ENCODE measurements at places on chromosomes 16 and 17. TPM values are rescaled to one million over a fixed set of nuclear protein-coding genes. Genes with fewer than 3 reads are reported as not detected.
A peak's percentile ranks its signal among the peaks of the same experiment; 100 is the strongest.

DNA sequence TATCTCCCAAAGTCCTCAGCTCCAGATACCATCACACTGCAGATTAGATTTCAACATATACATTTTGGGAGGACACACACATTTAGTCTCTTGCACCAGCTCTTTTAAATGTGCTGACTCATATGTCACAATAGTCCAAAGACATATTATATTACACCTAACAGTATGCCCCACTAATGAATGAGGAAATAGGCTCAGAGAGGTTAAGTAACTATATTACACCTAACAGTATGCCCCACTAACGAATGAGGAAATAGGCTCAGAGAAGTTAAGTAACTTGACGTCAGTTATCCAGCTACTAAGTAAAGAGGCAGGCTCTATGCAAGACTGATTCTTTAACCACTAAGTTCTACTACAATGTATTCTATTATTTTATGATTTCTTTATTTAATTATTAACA is 9.7 kb downstream of the IRX6 start:
- no peaks in the 10 kb centered on the region for H3K36me3 ChIP-seq
- H3K27ac ChIP-seq = no peak overlapping the region
- H3K4me3 ChIP-seq = no peak overlapping the region
- no peak for DNase-seq

DNA sequence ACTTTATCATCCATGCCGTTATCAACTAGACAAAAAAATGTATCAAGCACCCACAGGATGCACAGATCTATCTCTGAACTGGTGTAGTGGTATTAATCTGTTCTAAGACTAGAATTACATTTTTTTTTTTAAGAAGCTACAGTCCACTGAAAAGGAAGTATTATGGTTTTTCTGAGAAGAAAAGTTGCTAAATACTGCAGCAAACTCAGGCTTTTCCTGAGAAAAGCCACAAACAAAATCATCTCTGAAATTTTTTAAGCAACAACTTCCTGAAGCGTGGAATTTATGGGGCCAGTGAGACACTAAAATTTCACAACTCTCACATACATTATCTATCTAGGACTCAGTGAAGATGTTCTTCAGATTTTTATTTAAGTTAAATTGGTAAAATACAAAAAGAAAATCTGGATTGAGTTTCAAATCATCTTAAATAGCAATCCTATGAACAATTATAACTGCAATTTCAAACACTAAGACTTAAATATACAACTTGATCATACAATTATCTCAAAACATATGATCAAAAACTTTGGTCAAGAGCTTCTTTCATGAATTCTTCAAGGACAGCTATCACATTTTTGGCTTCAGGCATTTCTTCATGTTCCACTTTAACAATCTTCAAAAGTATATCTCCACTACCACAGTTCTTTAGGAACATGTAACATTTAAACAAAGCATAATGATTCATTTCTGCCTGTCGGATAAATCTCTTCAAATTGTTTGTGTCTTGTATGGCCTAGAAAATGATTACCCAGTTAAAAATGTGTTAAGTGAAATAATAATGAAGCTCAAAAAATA is 10.5 kb downstream of the C17orf75 start:
- no peak overlapping the region for H3K27ac ChIP-seq
- DNase-seq = no peak
- H3K36me3 ChIP-seq = peaks cover 13% of the 10 kb centered on the region
- H3K4me1 ChIP-seq = peaks cover 36% of the 10 kb centered on the region
- H3K4me3 ChIP-seq = no peak overlapping the region

DNA sequence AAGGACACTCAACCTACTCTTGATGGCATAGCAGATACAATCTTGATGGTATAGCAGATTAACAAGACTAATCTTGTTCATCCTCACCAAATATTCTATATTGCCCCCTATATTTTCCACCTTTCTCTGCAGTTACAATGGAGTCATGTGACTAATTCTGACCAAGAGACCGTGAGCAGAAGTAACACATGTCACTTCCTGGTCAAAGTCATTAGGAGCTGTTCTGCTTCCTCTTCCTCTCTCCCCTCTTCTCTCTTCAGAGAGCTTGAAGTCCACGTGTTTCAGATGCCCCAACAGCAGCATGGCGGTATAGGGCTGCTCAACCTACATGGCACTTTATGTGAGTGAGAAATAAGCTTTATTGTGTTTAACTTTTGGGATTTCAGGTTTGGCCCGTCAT is 55.3 kb upstream of the ERCC4 start:
- H3K36me3 ChIP-seq = no peaks in the 10 kb centered on the region
- no peak for DNase-seq
- H3K4me3 ChIP-seq = no peak overlapping the region

- no peak overlapping the region for H3K27ac ChIP-seq
- peaks cover 4% of the 10 kb centered on the region for H3K36me3 ChIP-seq
- H3K4me1 ChIP-seq = no peaks in the 10 kb centered on the region
- peaks cover 24% of the 10 kb centered on the region for H3K27me3 ChIP-seq
- no peak overlapping the region for H3K4me3 ChIP-seq
Measured at GRCh38 chr17:34153991-34154390, 101.1 kb upstream of the CCL2 start.

The MSLN gene
- total RNA-seq = 0.50 TPM

- peaks cover 59% of the 10 kb centered on the region for H3K36me3 ChIP-seq
- H3K4me1 ChIP-seq = no peaks in the 10 kb centered on the region
- no peak overlapping the region for H3K4me3 ChIP-seq
Measured at GRCh38 chr17:66791347-66791746, 43.6 kb upstream of the CACNG5 start.

DNA sequence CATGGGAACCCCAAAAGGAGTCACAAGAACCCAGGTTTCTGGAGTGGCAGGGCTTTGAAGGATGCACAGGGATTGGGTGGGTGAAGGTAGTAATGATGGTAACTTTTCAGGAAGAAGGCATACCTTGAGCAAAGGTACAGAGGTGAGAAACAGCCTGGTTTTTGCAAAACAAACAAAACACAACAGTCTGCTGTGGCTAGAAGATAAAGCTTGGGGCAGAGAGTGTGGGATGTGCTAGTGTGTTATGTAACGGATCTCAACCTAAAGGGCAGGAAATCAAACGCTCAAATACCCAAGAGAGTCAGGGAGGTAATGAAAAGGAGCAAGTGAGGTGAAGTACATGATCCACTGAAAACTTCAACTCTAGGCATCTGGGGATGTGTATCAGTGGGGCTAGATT is 4.6 kb downstream of the PTGES3L start:
- H3K27me3 ChIP-seq = no peaks in the 10 kb centered on the region
- no peak for DNase-seq
- no peaks in the 10 kb centered on the region for H3K36me3 ChIP-seq

DNA sequence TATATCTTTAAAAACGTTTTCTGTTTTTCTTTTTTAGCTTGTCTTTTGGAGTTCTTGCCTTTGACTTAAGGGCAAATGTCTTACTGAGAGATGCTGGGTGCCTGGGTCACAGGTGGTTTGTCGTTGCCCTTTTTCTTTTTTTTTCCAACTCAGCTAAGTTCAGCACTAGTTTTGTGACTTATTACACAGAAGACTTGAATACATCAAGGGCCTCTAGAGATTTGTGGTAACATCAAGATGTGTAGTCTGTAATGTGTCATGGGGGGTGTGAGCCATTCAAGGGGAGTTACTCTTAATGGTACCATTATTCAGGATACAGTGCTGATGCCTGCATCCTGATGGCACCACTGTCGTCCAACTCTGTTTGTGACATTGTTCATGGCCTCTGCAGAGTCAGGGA is 95.1 kb downstream of the PRKCA start:
- H3K4me1 ChIP-seq = peaks cover 44% of the 10 kb centered on the region
- H3K27ac ChIP-seq = no peak overlapping the region
- no peak overlapping the region for H3K4me3 ChIP-seq
- H3K27me3 ChIP-seq = no peaks in the 10 kb centered on the region
- no peak for DNase-seq
- peaks cover 30% of the 10 kb centered on the region for H3K36me3 ChIP-seq

- H3K27ac ChIP-seq = no peak overlapping the region
- DNase-seq = no peak
- H3K4me3 ChIP-seq = no peak overlapping the region
- no peaks in the 10 kb centered on the region for H3K4me1 ChIP-seq
Measured at GRCh38 chr16:79542237-79542774, 58.2 kb downstream of the MAF start.

DNA sequence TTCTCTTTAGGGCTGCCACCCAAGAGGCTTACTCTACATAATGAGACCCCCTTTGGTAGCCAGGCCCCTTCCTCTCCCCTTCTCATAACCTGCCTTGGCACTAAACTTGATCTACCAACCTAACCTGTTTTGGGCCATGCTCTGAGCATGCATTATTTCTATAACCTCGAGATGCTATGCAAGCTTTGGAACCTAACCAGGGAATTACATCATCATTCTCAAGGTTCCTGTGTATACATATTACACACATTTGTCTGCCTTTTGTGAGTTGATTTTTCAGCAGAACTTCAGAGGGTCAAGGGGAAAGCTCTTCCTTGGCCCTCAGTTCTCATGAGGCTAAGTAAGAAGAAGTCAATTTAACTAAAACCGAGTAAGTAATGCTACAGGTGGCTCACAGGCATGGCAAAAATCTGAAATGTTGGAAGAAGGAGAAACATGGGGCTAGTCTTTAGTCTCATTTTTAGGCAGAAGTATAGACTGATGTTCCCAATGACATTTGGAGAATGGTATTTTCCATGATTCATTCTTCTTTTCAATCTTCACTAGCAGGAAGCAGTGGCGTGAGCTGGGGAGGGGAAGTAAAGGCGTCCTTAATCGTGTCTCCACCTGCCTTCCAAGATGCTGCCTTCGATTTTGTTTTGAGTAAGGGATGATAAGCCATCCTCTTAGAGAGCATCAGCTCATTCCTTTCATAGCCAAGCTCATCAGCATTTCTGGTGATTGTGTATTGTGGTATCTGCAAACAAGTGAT is 308.4 kb downstream of the ABCC12 start:
- DNase-seq = no peak
- no peak overlapping the region for H3K4me3 ChIP-seq
- H3K36me3 ChIP-seq = no peaks in the 10 kb centered on the region

- H3K27me3 ChIP-seq = peaks cover 28% of the 10 kb centered on the region
- no peak overlapping the region for H3K27ac ChIP-seq
- no peak for DNase-seq
- no peak overlapping the region for H3K4me3 ChIP-seq
- no peaks in the 10 kb centered on the region for H3K36me3 ChIP-seq
Measured at GRCh38 chr17:73376636-73377035, 64.8 kb upstream of the CDC42EP4 start.

GRCh38 chr16:85777583-85778310 is 21.6 kb downstream of the EMC8 start:
- peaks cover 29% of the 10 kb centered on the region for H3K4me1 ChIP-seq
- H3K36me3 ChIP-seq = peaks cover 33% of the 10 kb centered on the region
- H3K27ac ChIP-seq = peak overlapping the region; percentile 70
- peaks cover 1% of the 10 kb centered on the region for H3K27me3 ChIP-seq

GRCh38 chr17:68398691-68399637 is 58.3 kb downstream of the WIPI1 start:
- H3K36me3 ChIP-seq = no peaks in the 10 kb centered on the region
- H3K27ac ChIP-seq = 0 out of 2 replicates have a peak overlapping the region, but pooled peaks have one; percentile 30
- H3K4me1 ChIP-seq = peaks cover 24% of the 10 kb centered on the region
- H3K27me3 ChIP-seq = peaks cover 1% of the 10 kb centered on the region

GRCh38 chr16:72783716-72784318 is 264.1 kb downstream of the ZFHX3 start:
- DNase-seq = no peak
- H3K27ac ChIP-seq = peak overlapping the region; percentile 19
- H3K4me3 ChIP-seq = no peak overlapping the region
- peaks cover 3% of the 10 kb centered on the region for H3K36me3 ChIP-seq
- peaks cover 52% of the 10 kb centered on the region for H3K4me1 ChIP-seq

DNA sequence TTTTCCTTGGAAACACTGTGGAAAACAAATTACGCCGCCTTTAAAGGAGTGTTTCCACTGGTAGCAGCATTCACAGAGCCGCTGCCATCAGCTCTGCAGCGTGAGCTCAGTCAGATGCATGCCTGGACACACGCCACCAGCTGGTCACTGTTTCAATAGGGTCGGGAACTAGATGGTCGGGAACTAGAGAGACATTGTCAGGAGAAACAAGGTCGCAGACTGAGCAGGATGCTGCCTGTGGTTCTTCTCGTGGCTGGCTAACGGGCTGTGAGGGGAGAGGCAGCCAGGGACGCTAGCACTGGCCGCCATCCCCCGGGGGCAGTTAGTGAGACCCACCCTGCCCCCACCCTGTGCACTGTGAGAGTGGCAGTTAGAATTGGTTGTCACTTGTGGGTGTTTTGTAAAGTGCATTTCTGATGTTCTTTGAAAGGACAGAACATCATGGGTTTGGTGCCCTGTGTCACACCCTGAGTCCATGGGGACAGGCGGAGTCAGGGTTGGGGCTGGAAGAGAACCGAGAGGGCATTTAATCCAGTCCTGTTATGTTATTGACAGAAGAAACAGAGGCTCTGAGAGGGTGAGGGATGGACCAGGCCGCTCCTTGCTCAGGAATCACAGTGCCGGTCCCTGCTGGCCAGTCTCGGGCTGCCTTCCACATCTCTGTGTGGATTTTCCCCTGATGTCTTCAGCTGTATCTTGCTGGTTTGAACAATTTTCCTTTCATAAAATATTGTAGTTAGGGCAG is 86.3 kb downstream of the SPECC1 start:
- no peak overlapping the region for H3K27ac ChIP-seq
- H3K4me3 ChIP-seq = no peak overlapping the region
- no peaks in the 10 kb centered on the region for H3K36me3 ChIP-seq
- peak; percentile 49 for DNase-seq

- H3K36me3 ChIP-seq = peaks cover 4% of the 10 kb centered on the region
- H3K27me3 ChIP-seq = peaks cover 11% of the 10 kb centered on the region
- no peak overlapping the region for H3K4me3 ChIP-seq
- H3K4me1 ChIP-seq = peaks cover 12% of the 10 kb centered on the region
- no peak for DNase-seq
- H3K27ac ChIP-seq = no peak overlapping the region
Measured at GRCh38 chr17:47701608-47702007, 7.6 kb downstream of the TBKBP1 start.

The SMPD3 gene
- total RNA-seq = 0.18 TPM
